Lung (tissue), 17 donors: ENCODE measurements at places on chromosomes 7 and 10. TPM values are rescaled to one million over a fixed set of nuclear protein-coding genes. Genes with fewer than 3 reads are reported as not detected.

Gene SLC25A40
- total RNA-seq: 36.6 TPM

Gene KAZALD1
- 8.2 TPM for total RNA-seq

Gene RARRES2
- total RNA-seq: 161 TPM

Gene AKR1C8
- total RNA-seq: 0.46 TPM

Gene MUC3A
- 5.5 TPM for total RNA-seq

Gene TAS2R5
- 6.8 TPM for total RNA-seq

Gene SLC35G1
- total RNA-seq: 3.8 TPM

Gene CALHM3
- 0.15 TPM for total RNA-seq
